ENCODE measurements at places on chromosomes 1 and 21.

GRCh38 chr1:185732951-185733350 is 1.2 kb upstream of the HMCN1 start:
- no peak for DNase-seq

- no peak for DNase-seq
Observed at GRCh38 chr1:192974701-192975100, 84.5 kb downstream of the UCHL5 start.

DNA sequence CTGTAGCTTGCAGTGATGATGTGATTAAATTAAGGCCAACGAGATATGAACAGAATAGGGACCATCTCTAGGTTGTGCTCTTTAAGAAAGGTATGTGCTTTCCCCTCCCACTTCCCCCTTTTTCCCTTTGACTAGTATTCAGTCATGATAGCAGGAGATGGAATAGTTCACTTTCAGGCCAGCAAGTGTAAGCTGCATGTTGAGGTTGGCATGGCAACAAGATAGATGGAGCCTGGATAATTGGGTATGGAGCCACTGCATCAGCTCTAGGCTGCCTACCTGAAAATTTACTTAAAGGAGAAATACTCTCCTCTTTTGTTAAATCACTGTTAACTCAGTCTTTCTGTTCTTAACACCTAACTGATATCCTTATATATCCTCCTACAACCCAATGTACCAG is 1.5 kb upstream of the CRP start:
- no peak for DNase-seq

DNA sequence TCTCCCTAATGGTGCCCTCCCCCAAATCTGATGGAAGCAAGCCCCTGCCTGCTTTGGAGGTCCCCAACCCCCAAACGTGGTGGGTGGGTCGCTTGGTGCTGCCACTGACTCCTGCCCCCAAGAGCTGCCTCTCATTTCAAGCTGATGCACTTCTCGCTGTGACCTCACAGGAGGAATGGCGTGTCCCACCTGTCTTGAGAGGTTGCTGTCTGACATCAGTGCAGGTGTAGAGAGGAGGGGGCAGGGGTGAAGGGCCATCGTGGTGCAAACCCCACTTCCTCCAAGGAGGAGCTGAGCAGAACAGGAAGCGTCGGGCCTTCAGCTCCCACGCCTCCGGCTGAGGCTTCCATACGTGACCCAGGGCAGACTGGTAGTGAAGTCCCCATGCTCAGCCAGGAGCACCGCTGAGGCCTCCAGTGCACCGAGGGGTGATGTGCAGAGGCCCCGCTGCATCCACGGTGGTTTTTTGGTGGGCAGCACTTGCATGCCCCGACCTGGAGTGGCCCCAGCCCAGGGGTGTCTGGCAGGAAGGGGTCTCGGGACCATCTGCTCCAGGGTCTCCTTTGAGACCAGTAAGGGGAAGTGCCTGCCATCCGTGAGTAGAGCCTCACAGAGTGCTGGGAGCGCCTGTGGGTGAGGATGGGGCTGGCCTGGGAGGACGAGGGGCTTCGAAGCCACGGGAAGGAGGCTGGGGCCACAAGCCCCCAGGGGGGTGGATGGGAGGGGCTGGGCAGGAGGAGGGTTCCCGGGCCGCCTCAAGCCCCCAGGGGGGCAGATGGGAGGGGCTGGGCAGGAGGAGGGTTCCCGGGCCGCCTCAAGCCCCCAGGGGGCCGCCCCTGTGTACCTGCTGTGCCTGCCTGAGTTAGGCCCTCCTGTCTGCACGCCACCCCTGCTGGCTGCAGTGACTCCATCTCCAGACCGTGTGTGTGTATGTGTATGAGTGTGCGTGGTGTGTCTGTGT is 39.8 kb downstream of the WDR4 start:
- peak; percentile 87 for DNase-seq

DNA sequence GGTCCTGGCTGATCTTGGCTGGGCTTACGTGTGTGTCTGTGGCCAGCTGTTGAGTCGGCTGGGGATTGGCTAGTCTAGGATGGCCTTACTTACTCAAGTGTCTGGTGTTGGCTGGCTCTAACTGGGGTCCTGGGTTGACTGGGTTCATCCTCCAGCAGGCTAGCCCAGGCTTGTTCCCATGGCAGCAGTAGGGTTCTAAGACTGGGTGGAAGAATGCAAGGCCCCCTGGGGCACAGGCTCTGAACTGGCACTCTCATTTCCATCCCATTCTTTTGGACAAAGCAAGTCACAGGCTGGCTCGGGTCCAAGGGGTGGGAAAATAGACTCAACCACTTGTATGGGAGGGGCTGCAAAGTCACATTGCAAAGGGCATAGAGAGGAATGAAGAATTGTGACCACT is 7.9 kb upstream of the OPRD1 start:
- no peak for DNase-seq

DNA sequence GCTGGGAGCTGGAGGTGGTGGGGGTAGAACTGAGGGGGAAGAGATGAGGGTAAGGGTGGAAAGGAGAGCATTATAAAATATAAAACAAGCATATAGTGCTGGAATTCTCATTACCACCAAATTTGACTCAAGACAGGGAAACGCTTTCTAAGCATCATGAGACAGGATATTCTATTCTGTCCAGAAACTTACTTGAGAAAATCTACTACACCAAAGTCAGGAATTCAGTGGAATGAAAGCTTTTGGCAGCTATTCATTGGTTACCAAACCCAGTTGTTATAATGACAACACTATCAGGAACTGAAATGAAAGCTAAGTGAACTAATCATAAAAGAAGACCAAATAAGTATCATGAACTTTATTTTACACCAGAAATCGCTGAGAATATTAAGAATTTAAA is 14.5 kb downstream of the AIDA start:
- DNase-seq, result no peak

DNA sequence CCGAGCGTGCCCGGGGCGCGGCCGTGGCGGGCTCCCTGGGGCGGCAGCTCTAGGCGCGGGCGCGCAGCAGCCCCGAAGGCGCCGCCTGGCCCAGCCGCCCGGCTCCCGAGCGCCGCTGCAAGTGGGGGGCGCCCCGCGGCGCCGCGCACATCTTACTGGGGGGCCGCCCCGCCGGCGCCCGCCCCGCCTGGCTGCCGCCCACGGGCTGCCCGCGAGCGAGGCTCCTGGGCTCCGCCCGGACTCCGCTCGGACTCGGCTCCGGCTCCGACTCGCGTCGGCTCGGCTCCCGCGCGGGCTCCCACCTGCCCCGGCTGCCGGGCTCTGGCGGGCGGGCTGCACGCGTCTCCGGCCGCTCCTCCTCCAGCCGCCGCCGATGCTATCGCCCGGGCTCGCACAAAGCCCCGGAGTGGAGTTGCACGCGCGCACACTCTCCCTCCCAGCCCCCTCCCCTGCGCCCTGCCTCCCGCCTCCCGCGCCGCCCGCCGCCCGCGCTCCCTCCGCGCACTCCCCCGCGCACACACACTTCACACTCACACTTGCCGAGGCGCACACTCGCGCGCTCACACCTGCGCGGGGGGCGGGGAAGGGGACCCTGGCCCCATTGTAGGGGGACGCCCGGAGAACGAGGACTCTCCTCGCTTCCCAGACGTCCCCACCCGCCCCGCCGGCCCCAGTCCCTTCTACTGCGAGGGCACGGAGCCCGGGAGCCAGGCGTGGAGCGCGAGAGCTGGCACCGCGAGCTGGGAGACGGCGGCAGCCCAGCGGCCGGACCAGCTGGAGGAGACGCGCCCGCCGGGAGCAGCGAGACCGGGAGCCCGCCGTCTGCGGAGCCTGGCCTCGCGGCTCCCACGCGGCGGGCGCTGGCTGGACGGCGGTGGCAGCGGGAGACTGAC is at the start of gene GRIK3:
Gene GRIK3 (minus strand): TSS at position 395 of the 893 bp plus-strand sequence. CDS start 407 bp downstream, outside the sequence.
- no peak for DNase-seq

DNA sequence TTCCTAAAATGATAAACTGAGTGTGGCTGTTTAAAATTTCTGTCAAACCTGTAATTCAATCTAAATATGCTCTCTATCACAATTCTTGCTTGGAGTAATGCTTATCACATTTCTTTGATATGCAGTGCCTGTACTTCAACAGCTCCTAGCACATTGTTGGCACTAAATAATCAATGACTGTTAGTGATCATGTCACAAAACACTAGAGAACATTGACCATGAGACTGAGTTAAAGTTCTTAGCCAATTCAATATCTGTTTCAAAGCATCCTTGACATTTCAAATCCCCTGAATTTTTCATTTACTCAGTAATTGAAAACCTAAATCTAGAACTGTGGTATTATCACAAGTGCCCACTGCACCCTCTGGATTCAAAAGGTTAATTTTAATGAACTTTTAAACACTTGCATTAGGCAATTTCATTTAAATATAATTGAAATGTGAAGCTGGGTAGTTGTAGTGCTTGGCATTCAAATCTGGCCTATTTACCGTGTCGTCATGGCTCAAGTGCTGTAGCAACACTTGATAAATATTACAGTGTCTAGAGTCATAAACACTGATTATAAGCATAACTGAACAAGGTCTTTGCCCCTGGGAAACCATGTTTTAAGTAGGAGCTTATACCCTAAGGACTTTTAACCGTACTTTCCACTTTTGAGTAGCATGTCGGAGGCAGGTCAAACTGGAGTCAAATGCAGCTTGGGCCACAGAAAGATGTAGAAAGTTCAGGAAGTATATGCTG is 143.6 kb downstream of the LRRC7 start:
- no peak for DNase-seq

- DNase-seq, result no peak
Observed at GRCh38 chr1:66331658-66332547, 202.1 kb upstream of the SGIP1 start.

- DNase-seq, result no peak
Observed at GRCh38 chr21:41932191-41932575, 21.6 kb downstream of the C2CD2 start.

- DNase-seq, result no peak
Observed at GRCh38 chr1:89836252-89837035, 15.6 kb downstream of the LRRC8D start.

DNA sequence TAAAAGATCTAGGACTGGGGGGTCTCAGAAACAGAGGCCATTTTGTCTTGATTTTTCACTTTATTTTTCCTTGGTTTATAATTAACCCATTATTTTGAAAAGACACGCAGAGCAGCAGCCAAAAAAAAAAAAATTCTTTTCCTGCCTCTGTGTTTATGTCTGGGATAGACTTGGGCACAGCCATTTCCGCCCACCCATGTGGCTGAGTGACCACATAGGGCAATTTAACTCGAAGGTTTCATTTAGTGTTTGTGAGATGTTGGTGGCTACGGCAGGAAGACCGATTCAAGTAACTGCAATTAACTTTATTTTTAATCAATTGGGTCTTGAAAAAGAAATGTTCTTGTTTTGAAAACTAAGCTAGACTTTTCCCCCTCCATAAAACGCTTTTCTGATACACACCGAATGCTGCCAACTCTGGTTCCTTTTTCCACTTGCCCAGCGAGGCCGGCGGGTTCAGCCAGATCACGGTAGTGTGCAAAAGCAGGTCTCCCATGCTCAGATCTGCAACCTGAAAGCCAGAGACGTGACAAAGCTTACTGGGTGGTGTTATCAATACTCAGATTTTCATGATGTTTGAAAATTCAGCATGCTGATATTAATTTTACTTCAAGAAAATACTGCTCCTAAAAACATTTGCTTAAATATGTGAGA is 97.4 kb upstream of the KRTAP19-8 start:
- no peak for DNase-seq

DNA sequence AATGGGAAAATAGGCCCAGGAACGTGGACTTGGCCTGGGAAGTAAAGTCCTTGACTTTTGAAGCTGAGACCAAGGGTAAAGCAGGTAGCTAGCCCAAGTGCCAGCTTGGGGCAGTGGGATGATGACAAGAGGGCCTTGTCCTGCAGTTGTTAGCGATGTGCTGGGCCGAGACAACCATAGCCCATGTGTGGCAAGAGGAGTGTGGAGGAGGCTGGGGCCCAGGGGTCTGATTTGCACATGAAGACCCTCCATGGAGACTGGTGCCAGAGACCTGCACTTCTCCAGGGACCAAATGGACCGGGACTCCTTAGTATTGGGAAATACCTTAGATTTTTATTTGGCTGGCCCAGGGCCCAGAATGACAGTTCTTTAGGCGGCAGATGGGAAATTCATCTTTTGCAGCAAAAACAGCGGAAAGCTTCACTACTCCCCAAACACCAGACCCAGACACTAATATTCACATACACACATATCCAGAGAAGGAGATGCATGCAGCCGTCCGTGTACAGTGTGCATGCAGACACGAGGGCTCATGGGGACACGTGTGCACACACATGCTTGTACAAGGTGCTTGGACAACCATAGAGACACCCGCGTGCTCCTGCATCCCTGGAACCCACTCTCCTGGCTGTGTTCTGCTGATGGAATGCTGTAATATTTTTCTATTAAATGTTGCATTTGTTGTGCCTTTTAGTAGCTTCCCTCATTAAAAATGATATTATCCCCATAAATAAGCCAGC is 78.1 kb upstream of the CSF3R start:
- no peak for DNase-seq

GRCh38 chr1:7856345-7856744 is 3.5 kb upstream of the UTS2 start:
- peak; percentile 49 for DNase-seq

DNA sequence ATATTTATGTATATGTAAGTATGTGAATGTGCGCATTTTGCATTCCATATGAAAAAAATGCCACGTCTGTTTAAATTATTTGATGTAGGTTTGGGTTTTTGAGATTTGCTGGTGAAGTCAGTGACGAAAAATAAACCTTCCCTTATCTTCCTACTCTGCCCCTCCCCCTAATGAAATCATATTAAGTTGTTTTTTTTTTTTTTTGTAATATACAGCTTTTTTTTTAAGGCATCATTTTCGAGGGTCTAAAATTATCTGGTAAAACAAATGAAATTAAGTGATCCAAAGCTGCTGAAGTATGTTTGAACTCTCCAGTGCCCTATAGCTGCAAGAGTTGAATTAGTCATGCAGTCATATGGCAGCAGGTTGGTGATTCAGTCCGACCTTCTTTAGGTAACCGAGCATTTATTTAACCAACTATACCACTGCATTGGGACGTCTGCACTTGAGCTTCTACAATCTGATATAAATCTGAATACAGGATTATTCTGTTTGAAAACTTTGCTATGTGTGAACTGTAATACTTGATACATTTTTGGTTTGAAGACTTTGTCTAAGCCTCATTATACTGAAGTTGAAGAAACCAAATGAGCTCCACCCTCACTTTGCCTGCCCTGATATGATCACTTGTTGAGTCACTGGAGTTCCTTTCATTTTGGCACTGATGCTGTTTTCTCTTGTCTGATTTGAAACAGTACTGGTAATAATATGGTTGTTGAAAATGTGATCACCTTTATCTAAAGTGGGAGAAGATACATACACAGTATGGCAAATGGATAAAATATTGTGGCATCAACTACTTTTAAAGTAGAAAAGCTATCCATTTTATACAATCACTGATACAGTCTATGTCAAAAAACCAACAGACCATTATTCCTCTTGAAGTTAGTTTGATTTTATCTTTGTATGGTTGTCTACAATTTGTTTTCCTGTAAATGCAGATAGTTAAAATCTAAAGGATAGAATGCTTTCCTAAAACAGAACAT is 11.7 kb downstream of the PDIK1L start:
- DNase-seq, result no peak
